Right lung (tissue), 10 donors: ENCODE measurements at places on chromosomes 7 and 10. TPM values are rescaled to one million over a fixed set of nuclear protein-coding genes. Genes with fewer than 3 reads are reported as not detected.

The EIF5AL1 gene
- 0.08 TPM for polyA plus RNA-seq

GRCh38 chr7:110918949-110919548 lies 171.9 kb upstream of the LRRN3 start:
- no peak for DNase-seq

DNA sequence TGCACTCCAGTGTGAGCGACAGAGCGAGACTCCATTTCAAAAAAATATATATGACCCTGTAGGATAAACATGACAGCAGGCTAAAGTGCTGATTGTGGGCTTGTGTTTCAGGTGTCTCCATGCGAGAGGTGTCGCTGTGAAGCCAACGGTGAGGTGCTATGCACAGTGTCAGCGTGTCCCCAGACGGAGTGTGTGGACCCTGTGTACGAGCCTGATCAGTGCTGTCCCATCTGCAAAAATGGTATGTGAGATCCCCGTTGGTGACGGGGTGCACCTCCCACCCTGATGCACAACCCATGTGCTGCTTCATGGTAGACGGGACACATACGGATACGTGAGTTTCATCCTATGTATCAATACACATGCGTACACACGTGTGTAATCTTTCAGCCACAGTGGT lies 29.2 kb downstream of the VWC2 start:
- DNase-seq: no peak

DNA sequence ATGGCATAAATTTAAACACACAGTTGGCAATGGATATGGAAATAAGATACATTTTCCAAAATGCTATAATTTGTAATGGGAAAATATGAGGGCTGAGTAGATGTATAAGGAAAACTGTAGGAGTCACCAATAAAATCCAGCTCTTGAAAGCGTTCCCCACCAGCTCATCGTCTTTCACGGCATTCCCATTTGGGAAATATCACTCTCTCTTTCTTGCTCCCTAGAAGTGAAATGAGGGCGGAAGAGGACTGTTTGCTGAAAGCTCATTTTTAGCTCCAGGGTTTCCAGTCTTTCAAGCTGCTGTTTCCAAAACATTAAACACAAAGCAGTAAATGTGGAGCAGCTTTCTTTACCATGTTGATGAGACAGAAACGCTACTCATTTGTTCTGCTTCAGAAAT lies 104.6 kb upstream of the SFMBT2 start:
- DNase-seq: peak; percentile 18

GRCh38 chr10:129968020-129968852 lies 4.2 kb upstream of the EBF3 start:
- DNase-seq: no peak

The PDE6C gene
- 1.5 TPM for polyA plus RNA-seq
